ENCODE measurements at places on chromosomes 7 and 10.

- peak; percentile 21 for DNase-seq
Measured at GRCh38 chr7:84194484-84195271, at the start of gene SEMA3A. Gene SEMA3A, minus strand, starts transcription at chr7:84194789. Its CDS starts 203 bp downstream, at chr7:84194586.

DNA sequence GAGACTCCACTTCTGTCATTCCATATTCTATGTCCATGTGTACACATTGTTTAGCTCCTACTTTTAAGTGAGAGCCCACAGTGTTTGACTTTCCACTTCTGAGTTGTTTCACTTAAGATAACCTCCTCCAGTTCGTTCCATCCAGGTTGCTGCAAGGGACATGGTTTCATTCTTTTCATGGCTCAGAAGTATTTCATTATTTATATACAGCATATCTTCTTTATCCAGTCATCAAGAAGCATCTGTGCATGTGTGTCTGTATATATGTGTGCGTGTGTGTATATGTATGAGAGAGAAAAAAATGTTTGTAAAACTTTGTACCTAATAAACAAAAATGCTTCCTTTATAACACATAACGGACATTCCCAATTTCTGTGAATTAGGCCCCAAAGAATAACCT is 6.2 kb downstream of the SEC61A2 start:
- DNase-seq = no peak

DNA sequence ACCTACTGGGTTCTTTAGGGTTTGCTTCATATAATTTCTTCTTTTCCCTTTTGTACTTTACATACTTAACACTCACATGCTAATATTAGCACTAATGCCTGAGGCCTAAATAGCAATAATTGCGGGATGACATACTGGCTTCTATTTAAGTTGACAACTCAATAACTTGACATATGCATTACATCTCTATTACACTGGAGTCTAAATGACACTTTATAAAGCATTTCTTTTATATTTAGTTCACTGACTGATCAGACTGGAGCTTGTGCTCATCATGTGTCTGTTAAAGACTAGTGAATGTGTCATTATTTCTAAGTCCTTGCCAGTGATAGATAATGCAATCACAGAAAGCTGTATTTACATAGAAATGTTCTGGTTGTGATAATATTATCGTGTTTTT is 472.1 kb upstream of the SEMA3A start:
- DNase-seq = no peak

DNA sequence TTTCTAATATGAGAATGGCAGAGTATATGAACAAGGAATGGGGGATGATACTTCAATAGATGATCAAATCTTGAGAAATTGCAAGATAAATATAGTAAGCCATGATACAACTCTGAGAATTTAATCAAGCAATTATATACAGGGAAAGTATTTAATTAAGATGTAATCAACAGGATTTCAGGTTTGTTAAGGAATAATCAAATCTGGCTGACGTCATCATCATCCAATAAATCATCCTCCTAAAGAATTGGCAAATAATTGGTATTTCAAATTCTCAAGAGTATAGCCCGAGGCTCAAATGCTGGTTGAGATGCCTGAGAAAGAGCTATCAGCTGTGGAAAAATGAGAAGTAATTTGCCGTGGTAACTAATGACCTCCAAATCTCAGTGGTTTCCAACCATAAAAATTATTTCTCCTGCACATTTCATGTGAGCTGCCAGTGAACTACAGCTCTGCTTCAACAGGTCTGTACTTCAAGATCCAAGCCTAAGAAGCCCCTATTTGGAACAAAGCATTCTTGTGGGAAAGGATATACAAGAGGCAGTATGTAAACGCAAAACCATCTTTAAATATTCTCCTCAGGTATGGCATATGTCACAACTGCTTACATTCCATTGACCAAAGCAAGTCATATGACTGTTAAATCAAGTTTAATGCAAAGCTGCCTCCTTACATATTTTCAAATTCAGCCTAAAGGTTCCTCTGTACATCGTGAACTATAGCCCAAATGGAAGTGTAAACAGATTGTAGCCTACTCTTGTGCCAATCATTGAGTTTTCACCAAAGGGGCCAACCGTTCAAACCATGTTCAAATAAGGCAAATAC is 503.0 kb downstream of the KIF20B start:
- DNase-seq = no peak

- DNase-seq = no peak
Measured at GRCh38 chr7:815284-816216, 16.7 kb upstream of the SUN1 start.

DNA sequence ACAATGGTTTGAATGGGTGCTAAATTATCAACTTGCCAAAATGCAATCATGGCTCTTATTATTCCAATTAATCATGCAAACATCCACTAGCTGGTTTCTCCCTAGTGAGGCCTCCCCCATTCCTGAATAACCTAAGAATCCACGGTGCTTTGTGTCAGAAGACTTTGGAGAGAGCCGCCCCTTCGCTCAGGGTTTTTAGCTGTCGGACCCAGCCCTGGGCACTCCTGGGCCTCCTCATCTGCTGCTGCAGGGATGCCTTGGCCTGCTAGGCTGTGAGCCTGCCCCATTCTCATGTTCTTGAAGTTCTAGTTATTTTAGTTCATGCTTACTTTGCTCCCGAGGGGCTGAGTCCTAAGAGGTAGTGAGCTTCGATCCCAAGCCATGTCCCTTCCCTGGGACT is 34.1 kb upstream of the SFRP5 start:
- DNase-seq = no peak

DNA sequence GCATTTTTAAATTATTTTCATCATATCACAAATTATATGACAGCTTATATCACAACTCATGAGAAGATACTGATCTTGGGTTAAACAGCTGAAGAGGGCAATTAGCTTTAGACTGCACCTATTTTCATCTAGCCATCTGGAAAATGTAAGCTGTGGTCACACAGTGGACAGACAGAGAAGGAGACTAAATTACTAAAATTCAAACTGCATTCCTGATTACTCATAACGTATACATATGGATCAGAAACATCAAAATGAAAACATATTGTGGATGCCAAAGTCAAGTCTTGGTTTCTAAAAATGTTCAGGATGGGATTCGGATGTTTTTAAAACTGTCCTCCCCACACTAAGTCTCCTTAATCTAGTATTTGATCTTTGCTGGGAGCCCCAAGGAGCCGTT is 6.6 kb downstream of the BBIP1 start:
- DNase-seq = no peak

GRCh38 chr7:120724448-120724847 is 133.5 kb downstream of the TSPAN12 start:
- no peak for DNase-seq

- no peak for DNase-seq
Measured at GRCh38 chr10:48572414-48572813, 32.5 kb downstream of the ARHGAP22 start.

DNA sequence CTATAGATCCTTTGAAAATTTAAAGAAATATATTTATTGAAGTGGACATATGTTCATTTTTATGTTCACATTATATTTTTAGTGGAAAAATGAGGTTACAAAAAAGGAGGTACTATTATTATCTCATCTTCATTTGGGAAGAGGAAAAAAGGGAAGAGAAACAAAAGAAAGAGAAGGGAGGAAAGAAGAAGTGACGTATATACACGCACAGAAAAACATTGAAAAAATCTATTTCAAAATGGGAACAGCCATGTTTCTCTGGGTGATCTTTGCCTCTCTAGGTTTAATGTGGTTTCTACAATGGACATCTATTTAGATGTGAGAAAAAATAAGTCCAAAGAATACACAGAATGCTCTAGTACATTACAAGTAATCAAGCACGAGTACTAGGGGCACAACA is 14.8 kb downstream of the ANK3 start:
- no peak for DNase-seq

GRCh38 chr7:2837496-2837895 is 6.6 kb downstream of the GNA12 start:
- DNase-seq = no peak

DNA sequence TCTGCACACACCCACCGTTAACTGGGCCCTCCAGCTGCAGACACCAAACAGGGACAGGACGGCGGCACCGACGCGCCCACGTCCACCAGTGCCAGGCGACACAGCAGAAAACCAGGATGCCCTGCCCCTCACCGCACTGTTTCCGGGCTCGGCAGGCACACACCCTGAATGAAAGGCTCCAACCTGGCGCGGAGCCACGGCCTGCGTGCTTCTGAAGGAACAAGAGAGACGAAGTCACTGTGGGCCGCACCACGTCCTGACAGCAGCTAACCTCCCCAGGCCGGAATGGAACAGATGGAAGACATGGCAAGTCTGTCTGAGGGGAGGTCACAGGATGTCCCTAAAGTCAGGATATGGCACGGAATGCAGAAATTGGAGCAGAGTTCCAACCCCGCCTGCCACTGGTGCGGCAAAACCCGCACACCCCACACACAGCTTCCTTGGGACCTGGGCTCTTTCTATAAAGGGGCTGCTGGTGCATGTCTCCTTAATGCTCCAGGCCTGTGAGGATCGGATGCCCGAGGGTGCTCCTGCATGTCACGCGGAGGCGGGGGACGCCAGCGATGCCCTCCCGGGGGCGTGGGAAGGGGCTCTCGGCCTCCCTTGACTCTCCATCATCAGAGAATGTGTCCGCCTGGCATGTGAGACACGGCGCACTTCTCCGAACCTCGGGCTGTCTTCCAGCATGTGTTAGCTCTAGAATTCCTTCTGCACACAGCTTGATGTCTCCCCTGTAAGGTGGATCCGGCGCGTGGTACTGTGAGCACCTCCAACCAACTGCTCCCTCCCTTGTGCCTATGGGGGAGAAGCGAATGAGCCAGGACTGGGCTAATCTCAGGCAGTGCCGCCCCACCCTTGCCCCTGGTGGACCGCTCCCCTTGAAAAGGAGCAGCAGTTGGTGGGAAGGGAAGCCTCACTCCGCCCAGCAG is 3.9 kb upstream of the GPER1 start:
- DNase-seq = no peak

- no peak for DNase-seq
Measured at GRCh38 chr7:28362182-28362581, 50.1 kb upstream of the CREB5 start.

GRCh38 chr10:75978213-75978612 is 546.8 kb downstream of the LRMDA start:
- DNase-seq = no peak

DNA sequence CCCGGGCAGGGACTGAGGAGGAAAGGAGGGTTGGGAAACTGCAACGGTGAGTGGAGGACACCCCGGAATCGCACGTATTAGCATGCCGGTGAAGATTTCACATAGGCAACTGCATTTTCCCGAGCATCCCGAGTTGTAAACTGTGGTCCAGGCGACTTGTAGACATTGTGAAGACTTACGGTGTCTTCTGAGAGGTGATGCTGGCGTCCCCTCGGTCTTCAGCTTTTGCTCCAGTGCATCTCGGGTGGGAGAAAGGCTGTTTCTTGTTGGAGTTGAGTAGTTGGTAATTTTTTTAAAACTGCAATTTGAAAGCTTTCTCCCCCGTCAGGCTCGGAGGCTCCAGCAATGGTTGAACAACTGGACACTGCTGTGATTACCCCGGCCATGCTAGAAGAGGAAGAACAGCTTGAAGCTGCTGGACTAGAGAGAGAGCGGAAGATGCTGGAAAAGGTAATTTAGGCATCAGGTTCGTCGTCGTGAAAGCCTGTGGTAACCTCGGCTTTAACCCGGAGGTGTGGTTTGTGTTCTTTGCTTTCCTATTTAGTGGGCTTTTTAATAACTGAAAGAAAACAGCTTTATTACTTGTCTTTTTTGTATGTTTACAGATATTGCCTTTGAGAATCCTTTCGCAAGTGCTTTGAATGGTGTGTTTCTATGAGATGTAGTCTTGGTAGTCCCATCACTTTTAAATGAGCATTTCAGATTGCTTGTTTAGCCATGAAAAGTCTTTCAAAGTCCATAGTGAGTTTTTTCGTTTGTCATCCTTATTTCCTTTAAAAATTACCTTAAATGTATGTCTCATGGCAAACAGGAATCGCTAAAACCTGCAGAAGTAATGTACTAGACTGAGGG is 687 bp downstream of the HELLS start:
- peak; percentile 5 for DNase-seq

DNA sequence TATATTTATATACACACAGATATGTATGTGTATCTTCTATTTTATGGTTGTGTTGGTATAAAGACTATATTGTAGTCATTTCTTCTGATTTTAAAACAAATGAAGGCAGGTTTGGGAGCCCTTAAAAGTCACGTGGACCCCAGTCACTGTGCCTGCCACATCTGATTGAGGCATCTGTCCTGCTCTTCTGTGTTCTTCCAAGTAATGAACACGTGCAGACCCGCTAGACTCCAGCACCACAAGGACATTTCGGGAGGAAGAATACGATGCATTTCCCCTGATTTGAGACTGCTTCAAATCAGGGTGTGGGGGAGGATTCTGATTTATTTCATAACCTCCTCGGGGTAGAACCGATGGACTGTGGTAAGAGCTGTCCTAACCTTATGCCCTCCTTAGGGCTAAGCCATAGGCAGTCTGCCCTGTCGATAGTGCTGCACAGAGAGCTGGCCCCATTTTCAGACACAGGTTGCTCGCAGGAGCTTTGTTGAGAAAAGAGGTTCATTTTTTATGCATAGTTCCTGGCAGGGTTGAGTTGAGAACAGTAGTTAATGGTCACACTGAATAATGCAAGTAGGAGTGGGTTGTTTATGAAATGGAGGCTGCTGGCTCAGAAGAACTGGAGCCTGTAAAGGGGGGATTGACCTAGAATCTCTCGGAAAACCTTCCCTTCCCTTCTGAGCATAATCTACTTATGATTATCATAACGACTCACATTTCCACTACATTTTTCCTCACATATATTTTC is 55.0 kb upstream of the C10orf120 start:
- DNase-seq = no peak

- DNase-seq = no peak
Measured at GRCh38 chr7:44538798-44539668, 2.1 kb downstream of the NPC1L1 start.

DNA sequence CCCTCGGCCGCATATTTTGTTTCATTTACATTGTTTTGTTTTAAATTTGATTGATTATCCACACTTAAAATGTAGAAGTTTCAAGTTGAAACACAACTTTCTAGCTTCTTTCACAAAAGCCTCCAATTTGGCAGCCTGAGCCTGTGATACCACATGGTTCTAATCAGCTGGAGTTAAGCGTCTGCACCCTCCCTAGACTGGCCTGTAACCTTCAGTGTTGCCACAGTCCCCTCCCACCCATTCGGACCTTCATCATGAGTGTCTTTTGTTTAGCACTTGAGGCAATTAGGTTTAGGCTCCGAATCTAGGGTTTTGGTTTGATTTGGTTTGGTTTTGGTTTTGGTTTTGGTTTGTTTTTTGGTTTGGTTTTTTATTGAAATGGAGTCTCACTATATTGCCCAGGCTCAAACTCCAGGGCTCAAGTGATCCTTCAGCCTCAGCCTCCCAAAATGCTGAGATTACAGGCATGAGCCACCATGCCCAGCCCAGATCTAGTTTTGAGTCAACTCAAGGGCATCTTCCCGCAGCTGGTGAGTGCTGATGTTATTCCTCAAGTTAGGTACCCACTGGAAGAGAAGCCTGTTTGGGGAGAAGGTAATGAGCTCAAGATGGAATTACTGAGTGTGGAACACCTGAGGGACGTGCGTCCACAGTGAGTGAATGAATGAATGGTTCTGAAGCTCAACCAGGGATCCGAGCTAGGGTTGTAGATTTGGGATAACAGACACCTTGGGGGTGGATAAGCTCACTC is 201.4 kb downstream of the HECW1 start:
- DNase-seq = no peak
